ENCODE measurements at places on chromosomes 5 and 9. TPM values are rescaled to one million over a fixed set of nuclear protein-coding genes. Genes with fewer than 3 reads are reported as not detected.
A peak's percentile ranks its signal among the peaks of the same experiment; 100 is the strongest.

DNA sequence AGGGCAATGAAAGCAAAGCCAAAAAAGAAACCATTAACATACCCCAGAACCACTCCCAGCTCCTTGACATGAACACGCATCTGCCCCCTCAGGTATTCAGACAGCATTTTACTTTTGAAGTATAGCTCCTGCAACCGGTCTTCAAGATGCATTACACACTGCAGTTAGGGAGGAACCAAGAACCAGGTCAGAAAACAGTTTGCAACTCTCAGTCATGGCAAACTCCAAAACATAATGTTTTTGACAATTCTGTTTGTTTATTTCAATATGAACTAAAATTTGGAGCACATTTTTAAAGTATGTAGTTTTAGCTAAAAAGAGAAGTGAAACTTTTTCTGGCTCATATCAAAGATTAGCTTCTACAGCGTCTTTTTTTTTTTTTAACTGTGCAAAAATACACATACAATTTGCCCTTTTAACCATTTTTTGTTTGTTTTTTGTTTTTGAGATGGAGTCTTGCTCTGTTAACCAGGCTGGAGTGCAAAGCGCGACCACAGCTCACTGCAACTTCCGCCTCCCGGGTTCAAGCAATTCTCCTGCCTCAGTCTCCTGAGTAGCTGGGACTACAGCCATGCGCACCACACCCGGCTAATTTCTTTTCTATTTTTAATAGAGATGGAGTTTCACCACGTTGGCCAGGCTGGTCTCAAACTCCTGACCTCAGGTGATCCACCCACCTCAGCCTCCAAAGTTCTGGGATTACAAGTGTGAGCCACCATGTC is 12.2 kb upstream of the RAPGEF6 start:
- DNase-seq: no peak

KIAA1191 gene
- polyA plus RNA-seq: 71.7 TPM

- DNase-seq: no peak
Observed at GRCh38 chr5:94674490-94675382, 56.3 kb downstream of the SLF1 start.

- DNase-seq: no peak
Observed at GRCh38 chr5:90398726-90399125, 10.8 kb downstream of the CETN3 start.

ITK gene
- polyA plus RNA-seq: not detected

FAM221B gene
- polyA plus RNA-seq: not detected

- DNase-seq: no peak
Observed at GRCh38 chr9:116039312-116039711, 114.3 kb upstream of the PAPPA start.

- DNase-seq: no peak
Observed at GRCh38 chr9:113910036-113910639, 34.0 kb downstream of the ZNF618 start.

DNA sequence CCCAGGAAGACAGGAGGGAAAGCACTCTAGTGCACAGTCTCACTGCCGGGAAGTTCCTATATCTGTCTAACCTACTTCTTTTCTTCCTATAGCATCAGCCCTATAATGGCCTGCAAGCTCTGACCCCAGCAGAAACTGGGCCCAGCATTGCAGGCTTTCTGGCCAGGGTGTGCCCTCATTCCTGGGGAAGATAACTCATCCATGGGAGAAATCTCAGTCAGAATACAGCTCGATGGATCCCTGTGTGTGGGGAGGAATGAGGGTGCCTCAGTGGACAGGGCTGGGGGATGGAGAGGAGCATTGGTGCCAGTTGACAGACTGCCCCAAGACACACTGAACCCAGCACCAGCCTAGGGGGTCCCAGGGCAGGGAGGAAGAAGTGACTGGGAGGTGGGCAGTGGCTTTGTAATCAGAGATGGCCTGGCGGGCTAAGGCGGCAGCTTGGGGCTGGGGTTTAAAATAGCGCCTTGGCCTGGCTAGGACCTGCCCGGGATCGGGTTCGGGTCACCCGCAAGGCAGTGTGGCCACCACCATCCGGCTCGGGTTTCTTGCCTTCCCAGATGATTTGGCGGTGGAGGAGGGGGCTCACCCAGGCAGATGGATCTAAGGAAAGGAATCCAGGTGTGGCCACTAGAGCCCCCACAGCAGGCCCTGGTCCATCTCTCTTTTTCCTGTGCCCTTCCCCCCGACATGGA is 7.6 kb upstream of the CXXC5 start:
- DNase-seq: no peak

GRAMD2B gene
- 1.5 TPM for polyA plus RNA-seq

GRCh38 chr9:109143881-109144562 is 23.0 kb downstream of the FRRS1L start:
- peak; percentile 64 for DNase-seq

C9orf50 gene
- not detected for polyA plus RNA-seq

DNA sequence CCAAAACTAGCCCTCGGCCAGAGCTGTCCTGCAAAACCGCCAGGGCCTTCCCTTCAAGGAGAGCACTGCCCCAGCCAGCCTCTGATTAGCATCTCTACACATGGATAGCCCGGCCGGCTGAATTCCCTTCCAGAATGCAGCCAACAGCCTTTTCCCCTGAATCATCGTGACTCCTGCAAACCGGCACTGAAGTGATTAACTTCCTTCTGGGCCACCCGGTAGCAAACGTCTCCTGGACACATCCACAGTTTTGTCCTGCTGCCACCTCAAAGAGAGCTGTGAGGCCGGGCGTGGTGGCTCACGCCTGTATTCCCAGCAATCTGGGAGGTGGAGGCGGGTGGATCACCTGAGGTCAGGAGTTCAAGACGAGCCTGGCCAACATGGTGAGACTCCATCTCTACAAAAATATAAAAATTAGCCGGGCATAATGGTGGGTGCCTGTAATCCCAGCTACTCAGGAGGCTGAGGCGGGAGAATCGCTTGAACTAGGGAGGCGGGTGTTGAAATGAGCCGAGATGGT is 21.1 kb upstream of the EEIG1 start:
- peak; percentile 96 for DNase-seq

- no peak for DNase-seq
Observed at GRCh38 chr5:180103487-180104167, 32.1 kb upstream of the RNF130 start.

- peak; percentile 65 for DNase-seq
Observed at GRCh38 chr9:131366761-131367401, 27.0 kb upstream of the PRRC2B start.

GRK6 gene
- polyA plus RNA-seq: 28.8 TPM

DNA sequence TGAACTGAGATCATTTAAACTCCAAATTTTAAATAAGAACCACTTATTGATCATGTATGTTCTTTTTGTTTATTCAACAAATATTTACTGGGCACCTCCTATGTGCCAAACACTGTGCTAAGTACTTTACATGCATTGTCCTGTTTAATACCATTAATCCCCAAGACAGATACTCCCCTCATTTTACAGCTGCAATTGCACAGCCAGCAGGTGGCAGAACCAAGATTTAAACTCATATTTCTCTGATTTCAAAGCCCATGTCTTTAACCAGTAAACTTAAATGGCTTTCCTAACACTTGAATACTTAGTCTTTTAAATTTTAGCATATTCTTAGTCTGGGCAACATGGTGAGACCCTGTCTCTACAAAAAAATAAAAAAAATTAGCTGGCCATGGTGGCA is 43.4 kb upstream of the KIAA1958 start:
- no peak for DNase-seq

CNOT8 gene
- 40.6 TPM for polyA plus RNA-seq

DNA sequence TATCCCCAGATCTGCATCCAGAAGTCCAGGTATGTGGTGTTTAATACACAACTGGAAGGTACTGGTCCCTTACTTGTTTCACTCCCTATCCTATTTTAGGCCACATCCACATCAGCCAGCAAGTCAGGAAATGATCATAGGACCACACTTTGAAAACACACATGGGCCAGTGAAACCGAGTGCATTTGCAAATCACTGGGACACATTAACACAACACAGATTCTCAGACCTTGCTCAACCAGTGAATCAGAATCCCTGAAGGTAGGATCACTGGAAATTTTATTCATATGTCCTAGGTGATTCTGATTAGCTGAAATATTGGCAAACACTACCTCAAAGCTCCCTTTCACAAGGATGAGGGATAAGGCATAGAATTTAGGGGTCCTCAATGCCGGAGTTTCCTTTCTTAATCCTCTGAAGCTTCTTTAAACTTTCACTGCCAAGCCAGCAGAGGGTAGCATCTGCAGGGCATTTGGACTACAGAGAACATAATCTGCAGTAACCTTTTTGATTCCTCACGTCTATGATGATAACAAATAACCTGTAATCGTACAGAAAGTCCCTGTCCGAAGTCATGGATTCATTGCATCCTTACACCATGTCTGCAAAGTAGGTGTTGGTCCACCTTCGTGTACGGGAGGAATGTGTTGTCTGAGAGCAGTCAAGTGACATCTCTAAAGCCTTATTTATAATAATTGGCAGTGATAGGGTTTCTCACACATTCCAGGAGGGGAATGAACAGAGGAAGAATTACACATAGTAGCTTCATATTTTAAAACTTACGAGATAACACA is 11.0 kb upstream of the ABLIM3 start:
- no peak for DNase-seq

AMBP gene
- polyA plus RNA-seq: 6.1 TPM

OLFML2A gene
- 11.3 TPM for polyA plus RNA-seq

DNA sequence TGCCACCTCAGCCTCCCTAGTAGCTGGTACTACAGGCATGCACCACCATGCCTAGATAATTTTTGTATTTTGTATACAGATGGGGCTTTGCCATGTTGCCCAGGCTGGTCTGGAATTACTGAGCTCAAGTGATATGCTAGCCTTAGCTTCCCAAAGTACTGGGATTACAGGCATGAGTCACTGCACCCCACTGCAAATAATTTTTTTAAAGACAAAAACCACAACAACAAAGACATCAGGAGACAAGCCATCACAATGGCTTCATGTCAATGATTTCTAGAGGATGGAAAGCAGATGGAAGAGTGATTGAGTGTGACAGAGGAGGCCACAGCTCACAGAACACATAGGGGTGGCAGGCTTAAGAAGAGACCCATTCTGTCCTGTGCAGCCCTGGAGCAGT is 97.9 kb upstream of the PCSK1 start:
- no peak for DNase-seq

DNA sequence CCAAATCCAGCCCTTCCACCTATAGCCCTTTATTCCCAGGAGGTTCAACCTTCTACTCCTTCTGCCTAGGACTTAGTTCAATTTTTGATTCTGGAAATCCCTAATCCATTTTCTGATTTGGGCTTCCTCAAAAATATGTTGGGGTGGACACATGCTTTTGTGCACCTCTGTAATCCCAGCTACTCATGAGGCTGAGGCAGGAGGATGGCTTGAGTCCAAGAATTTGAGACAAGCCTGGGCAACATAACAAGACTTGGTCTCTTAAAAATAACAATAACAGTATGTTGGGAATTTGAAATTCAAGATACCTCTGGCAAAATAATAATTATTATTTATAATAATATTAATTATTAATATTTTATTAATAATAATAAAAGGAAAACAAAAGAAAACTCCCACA is 188.7 kb upstream of the TLE4 start:
- no peak for DNase-seq

- no peak for DNase-seq
Observed at GRCh38 chr5:94818904-94819303, 200.4 kb downstream of the SLF1 start.

- no peak for DNase-seq
Observed at GRCh38 chr5:36383942-36384341, 82.2 kb upstream of the RANBP3L start.

- no peak for DNase-seq
Observed at GRCh38 chr5:137630216-137630971, 105.5 kb downstream of the KLHL3 start.

NMUR2 gene
- polyA plus RNA-seq: not detected

SLC46A2 gene
- polyA plus RNA-seq: not detected

SLC6A7 gene
- polyA plus RNA-seq: not detected

KIAA0825 gene
- 0.75 TPM for polyA plus RNA-seq

SLC4A9 gene
- not detected for polyA plus RNA-seq

TPPP gene
- 1.4 TPM for polyA plus RNA-seq

ARSI gene
- 17.4 TPM for polyA plus RNA-seq

- DNase-seq: no peak
Observed at GRCh38 chr9:89639367-89639795, 34.6 kb downstream of the GADD45G start.

DNA sequence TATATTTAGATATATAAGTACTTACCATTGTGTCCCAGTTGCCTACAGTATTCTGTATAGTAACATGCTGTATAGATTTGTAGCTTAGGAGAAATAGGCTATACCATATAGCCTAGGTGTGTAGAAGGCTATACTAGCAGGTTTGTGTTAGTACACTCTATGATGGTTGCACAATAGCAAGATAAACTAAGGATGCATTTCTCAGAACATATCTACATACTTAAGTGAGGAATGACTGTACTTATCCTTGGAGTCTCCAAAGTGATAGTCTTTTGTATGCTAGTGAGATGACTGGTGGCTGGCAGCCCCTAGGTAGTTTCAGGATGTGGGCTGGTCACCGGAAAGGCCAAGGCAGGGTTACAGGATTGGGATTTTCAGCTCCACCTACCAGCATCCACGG is 208.7 kb downstream of the ARHGEF28 start:
- DNase-seq: no peak

DNA sequence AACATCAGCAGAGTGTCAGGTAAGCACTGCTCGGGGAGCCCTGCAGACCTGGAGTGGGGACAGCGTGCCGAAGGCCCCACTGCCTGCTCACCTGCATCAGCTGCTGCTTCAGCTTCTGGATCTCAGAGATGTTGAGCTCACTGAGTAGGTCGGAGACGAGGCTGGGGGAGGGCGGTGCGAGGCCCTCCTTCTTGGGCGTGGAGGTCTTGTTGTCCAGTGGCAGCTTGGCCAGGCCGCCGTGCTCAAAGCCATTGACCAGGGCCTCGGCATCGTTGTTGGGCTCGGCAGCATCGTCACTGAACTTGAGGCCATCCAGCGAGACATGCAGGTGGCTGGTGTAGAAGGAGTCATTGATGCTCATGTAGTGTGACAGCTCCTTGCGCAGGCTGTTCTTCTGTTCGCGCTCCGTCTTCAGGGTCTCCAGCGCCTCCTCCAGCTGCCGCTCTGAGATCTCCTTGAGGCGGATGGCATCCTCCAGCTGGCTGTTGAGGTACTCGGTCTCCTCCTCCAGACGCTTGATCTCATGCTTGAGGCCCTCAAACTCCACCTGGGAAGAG is 44.3 kb downstream of the BICD2 start:
- DNase-seq: no peak

DNA sequence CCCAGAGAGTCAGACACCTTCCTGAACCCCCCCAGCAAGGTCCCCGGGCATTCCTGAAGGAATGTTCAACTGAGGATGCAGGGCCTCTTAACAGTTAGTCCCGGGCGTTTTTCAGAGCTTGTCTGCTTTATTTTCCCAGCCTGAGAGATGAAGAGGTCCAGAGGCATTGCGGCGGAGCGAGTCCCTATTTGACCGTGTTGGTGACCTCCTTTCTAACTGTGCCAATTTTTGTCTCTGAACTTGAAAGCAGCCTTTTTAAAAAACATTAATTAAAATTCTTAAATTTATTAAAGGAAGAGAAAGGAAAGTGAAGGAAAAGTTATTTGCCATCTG is 433 bp upstream of the PTAR1 start:
- DNase-seq: no peak

DNA sequence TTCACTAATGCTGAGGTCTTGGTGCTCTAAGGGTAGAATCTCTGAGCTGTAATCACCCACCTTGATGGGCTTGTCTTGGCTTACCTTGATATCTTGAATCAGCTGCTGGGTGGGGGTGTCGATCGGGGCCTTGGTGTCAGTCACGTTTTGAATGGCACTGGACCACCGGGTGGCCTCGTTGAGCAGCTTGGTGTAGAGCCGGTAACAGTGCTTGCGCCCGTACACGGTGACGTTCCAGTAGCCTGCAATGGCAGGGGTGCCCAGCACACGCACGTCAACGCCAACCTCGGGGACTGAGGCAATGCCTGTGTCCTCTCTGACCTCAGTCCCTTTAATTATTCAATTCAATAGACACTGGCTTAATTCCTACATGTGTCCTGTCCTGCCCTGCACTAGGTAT is 63.1 kb upstream of the RETREG1 start:
- DNase-seq: no peak
